ENCODE measurements at places on chromosomes 6 and 20. TPM values are rescaled to one million over a fixed set of nuclear protein-coding genes. Genes with fewer than 3 reads are reported as not detected.
A peak's percentile ranks its signal among the peaks of the same experiment; 100 is the strongest.

Gene APOBEC2
- total RNA-seq: not detected

Gene RFX6
- total RNA-seq: not detected

- DNase-seq: no peak
These were observed 571.6 kb upstream of the GJE1 start for GRCh38 chr6:141561154-141561553.

DNA sequence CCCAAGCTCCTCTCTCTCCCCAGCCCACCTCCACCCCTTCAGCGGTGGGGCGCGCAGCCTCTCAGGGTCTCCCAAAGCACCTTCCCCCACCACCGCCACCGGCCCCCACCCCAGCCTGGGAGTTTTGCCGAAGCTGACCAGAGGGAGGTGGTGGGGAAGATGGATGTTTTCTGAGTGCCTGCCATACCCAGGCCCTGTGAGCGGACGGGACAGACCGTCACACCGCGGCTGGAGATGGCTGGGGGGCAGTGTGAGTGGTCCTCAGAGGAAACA lies 5.7 kb downstream of the C20orf204 start:
- DNase-seq: no peak

GRCh38 chr6:93424303-93425064 lies 5.1 kb upstream of the EPHA7 start:
- no peak for DNase-seq

DNA sequence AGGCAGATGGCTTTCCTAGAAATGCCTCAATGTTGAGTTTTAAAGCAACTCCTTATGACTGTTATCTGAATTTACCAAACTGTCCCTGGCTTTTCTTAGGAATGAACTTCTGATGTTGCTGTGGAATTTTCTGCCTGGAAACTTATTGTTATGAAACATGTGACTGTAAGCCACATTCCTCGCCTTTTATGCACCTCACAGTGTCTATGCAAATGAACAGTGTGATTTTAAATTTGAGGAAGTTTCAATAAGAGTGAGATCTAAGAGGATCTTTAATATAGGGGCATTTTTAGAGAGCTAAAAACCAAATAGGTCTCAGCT lies 2.4 kb upstream of the CCR6 start:
- DNase-seq: no peak

GRCh38 chr6:47512872-47513271 lies 35.3 kb downstream of the CD2AP start:
- no peak for DNase-seq

Gene BPIFB1
- not detected for total RNA-seq

GRCh38 chr20:19078448-19079373 lies 133.7 kb upstream of the SLC24A3 start:
- no peak for DNase-seq

- peak; percentile 82 for DNase-seq
These were observed 139.6 kb downstream of the MYLK4 start for GRCh38 chr6:2611092-2611491.

DNA sequence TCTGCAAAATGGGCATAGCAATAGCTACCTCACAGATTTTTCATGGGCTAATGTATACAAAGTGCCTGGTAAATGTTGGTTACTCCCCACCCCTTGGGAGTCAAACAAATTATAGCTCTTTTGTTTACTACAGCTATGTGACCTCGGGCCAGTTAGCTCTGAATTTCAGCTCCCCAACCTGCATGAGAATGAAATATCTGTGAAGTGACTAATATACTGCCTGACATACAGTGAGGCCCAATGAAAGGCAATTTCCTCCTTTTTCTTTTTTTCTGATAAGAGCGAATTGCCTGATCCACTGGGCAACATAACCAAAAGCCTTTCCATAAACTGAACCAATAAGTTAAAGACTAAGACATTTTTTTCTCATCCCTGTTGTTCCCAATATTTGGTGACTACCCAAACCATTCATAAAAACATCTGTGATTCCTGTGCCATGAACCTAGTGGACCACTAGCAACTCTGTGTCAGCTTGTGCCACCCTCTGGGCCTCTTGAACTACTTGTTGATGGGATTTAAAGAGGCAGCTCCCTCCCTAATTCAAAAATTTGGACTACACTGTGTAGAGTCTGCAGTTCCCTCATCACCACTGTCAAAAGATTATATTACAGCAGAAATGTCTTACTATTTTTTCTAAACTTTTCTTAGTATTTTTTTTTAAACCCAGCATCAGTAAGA lies 91.9 kb upstream of the TMEM30A start:
- DNase-seq: no peak

DNA sequence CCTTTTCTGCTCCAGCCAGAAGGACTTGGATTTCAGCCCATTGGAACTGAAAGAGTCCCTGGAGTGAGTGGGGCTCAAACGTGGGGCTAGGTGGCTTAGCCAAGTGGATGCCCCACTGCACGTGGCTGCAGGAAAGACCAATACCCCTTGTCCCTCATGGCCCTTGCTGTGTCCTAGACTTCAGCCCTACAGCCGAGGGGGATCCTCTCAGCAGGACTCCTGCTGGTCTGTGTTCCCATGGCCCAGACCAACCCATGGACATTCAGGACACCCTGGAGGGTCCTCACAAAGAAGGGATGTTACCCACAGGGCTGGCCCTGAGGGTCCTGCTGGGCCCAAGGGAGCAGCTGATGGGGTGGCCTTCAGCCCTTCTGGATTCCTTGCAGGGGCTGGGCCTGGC lies 30.0 kb upstream of the PHACTR3 start:
- peak; percentile 89 for DNase-seq

GRCh38 chr6:90110971-90111370 lies 185.7 kb downstream of the BACH2 start:
- DNase-seq: no peak

DNA sequence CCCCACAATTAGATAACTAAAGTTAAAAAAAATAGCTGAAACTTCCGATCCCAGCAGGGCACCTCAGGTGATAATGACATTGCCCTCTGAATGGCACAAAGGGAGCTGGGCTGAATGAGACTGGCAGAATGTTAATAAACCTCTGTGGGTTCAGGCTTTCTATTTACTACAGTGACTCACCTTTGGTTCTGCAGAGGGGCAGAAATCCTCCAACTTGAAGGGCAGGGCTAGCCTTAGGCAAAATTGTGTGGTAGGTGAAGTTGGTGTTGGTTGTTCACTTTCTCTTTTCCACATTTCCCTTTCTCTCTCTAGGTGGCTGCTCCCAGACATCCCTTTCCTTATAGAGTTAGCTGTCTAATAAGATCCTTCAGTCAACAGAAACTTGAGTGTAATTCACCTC lies 625.2 kb downstream of the EPM2A start:
- DNase-seq: no peak

DNA sequence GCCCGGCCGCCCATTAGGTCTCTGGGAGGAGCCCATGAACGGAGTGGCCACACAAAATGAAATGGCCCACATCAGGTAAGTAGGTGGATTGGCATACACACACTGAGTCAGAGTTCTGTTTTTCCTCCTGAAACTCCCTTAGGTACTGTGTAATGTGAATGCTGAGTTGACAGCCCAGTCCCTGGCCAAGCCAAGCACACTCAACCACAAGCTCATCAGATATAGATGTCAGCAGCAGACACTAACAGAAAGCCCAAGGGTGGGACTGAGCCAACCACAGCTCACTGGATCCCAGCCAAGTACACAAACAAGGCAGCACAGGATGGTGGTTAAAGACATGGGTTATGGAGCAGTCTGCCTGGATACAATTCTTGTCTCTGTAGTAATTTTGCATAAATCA lies 403.4 kb downstream of the GJA1 start:
- DNase-seq: peak; percentile 84

Gene COL21A1
- total RNA-seq: 8.0 TPM

Gene OR12D3
- total RNA-seq: not detected

Gene ERVFRD-1
- not detected for total RNA-seq

Gene MAP3K5
- total RNA-seq: 7.4 TPM

DNA sequence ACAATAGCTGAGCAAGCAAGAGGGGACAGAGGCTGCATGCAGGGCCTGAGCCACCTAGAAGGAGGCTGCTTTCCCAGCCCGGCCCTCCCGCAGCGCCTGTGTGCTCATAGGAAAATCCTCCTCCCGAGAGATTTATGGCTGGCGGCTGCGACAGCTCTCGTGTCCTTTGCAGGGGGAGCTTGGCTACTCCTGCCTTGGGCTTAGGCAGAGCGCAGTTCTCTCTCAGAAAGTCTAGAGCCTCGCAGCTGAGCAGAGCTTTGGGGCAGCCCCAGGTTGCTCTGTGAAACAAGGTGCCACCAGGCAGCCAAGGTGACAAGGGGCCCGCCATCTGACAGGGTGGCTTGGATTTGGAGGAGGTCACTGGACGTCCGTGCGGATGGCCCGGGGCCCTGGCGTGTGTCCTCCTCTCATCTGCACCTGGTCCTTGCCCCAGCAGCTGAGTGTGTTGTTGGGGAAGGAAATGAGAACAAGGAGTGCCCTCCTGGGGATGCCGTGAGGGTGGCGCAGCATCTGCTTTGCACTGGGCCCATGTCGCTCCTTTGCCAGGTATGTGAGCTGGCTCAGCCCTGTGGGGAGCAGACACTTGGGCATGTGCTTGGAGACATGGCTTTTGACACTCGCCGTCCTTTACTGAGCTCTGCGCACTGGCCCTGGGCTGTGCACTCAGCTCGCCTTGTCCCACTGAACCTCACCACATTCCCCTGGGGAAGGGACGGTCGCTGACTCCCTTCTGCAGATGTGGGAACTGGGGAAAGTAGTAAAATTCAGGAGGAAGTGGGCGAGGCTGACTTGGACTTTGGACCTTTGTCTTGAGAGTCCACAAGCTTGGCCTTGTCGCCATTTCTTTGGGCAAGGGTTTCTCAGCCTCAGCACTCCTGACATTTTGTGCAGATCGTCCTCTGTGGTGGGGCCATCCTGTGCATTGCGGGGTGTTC lies 41.9 kb downstream of the EDN3 start:
- no peak for DNase-seq

Gene TRIM10
- total RNA-seq: not detected

DNA sequence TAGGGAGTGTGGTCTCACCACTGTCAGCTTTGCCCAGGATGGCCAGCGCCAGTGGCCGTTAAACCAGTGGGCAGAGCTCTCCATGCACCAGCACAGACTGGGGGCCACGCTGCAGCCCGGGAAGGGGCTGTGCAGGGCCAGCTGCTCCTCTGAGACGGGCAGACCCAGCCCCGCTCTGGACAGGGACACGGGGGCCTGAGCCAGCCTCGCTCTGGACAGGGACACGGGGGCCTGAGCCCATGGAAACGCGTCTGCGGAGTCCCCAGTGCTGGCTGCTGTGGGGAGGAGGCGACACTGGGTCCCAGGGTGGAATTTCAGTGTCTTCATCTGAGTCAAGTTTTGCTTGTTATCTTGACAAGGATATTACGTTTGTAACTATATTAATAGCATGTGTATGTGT lies 402.7 kb downstream of the CDH4 start:
- DNase-seq: no peak

- no peak for DNase-seq
These were observed 125.2 kb downstream of the HIVEP2 start for GRCh38 chr6:142819603-142820337.

GRCh38 chr6:135983718-135984343 lies 132.3 kb downstream of the PDE7B start:
- DNase-seq: no peak

- no peak for DNase-seq
These were observed 32.1 kb downstream of the PREX1 start for GRCh38 chr20:48795732-48796131.

Gene NCOA7
- total RNA-seq: 34.0 TPM

- no peak for DNase-seq
These were observed 50.2 kb downstream of the HBS1L start for GRCh38 chr6:135004399-135004798.

DNA sequence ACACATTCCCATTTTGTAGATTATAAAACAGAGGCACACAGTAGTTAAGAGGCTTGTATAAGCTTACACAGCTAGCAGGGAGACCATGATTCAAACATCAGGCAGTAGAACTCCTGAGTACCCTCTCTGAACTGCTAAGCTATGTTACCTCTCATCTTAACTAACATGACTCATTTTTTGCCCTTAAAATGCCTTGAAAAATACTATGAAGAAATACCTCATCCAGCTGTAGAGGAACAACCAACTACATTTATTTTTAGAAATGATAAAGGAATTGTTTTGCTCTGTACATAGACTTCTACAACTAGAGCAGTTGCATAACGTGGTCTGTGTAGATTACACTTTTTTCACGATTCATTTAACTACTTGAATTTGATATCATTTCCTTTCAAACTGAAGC lies 102.1 kb downstream of the FLRT3 start:
- peak; percentile 9 for DNase-seq

Gene RHAG
- not detected for total RNA-seq
